Hindlimb muscle (tissue), 1 donor: ENCODE measurements at places on chromosomes 4 and X. TPM values are rescaled to one million over a fixed set of nuclear protein-coding genes. Genes with fewer than 3 reads are reported as not detected.
A peak's percentile ranks its signal among the peaks of the same experiment; 100 is the strongest.

The CT45A2 gene
- polyA plus RNA-seq: not detected

The VGLL1 gene
- polyA plus RNA-seq: not detected

DNA sequence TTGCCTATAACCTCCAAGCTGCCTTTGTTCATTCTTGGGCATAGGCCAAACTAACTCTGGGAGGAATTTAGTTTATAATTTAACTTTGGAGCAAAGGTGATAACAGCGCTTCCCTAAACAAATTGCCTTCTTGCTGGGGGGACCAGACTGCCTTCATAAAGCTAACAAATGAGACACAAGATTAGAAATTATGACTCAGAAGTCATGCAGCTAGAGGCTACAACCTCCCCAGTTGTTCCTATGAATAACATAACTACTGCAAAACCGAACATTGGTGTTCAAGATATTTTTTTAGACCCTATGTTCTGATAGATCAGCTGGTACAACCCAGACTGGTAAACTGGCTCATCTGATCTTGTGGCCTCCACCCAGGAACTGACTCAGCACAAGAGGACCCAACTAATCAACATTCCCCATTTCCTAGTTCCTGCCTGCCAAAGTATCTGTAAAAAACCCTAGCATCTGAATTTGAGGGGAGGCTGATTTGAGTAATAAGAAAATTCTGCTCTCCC, 22.0 kb upstream of the TMPRSS11B start:
- no peak for DNase-seq

- DNase-seq: peak; percentile 57
Observed at GRCh38 chr4:25098964-25099891, 61.0 kb downstream of the SEPSECS start.

The SPANXN4 gene
- not detected for polyA plus RNA-seq

- DNase-seq: no peak
Observed at GRCh38 chr4:7412554-7412912, 22.2 kb downstream of the PSAPL1 start.

- DNase-seq: peak; percentile 78
Observed at GRCh38 chr4:123304151-123304964, 92.2 kb upstream of the SPRY1 start.

DNA sequence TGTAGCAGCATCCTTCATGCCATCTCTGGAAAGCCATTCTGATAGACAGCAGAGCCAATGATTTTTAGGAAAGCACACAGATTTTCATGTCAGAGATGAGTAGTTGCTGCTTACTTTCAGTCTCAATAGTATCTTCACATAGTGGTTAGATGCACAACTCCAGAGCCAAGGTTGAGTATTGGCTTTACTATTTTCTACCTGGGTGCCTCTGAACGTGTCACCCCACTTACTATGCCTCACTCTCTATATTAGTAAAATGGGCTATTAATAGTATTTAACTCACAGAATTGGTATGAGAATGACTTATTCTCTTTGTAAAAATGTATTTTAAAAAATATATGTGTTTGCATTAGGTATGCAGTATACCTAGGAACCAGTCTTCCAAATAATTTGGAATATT, 108.8 kb upstream of the STIM2 start:
- DNase-seq: no peak

The CLTRN gene
- polyA plus RNA-seq: 0.83 TPM

The ASB12 gene
- polyA plus RNA-seq: 24.3 TPM

The GPRASP2 gene
- polyA plus RNA-seq: 16.6 TPM

GRCh38 chr4:2963966-2964471, 648 bp downstream of the GRK4 start:
- DNase-seq: no peak

DNA sequence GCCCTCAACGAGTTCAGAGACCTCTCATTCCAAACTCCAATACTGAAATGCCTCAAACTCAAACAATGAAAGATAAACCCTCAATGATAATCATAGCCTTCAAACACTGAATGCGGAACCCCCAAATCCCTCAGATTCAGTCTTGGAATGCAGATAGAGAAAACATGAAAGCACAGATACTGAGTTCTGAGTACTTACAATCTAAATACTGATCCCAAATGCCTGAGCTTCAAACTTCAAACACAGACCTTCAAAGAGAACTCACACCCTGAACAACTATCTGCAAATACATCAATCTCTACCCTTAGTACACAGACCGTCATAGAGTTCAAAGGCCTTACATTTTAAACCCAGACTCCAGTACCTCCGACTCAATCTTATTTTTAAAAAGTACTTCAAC, 16.9 kb upstream of the PAGE4 start:
- DNase-seq: no peak

- no peak for DNase-seq
Observed at GRCh38 chr4:153676984-153677383, 7.1 kb upstream of the TLR2 start.

- DNase-seq: peak; percentile 73
Observed at GRCh38 chr4:26086621-26087441, 172.8 kb downstream of the SMIM20 start.

GRCh38 chr4:142565771-142566170, 280.3 kb downstream of the INPP4B start:
- no peak for DNase-seq

DNA sequence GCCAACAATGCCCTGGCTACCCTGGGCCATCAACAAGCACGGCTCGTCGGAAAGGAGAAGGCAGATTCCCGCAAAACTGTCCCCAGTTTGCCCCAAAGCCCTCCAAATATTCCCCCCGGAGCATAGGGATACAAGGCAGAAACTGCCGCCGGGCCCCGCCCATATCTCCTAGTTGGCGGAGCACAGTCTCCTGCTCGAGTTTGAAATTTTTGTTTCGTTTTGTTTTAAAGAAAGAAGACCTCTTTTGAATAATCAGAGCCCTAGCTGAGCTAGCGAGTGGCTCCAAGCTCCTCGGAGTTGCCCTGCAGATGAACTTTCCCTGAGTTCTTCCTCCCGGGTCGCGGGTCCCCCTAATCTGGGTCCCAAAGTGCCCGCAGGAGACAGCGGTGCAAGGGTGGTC, 138.1 kb upstream of the ZIC3 start:
- DNase-seq: no peak

GRCh38 chr4:127632420-127633403, at the start of gene INTU:
INTU (plus strand) TSS chr4:127632957; CDS start chr4:127633035, 78 bp downstream.
- DNase-seq: peak; percentile 93

- DNase-seq: no peak
Observed at GRCh38 chr4:107261241-107261874, 225.2 kb upstream of the DKK2 start.

The CFP gene
- 1.2 TPM for polyA plus RNA-seq

DNA sequence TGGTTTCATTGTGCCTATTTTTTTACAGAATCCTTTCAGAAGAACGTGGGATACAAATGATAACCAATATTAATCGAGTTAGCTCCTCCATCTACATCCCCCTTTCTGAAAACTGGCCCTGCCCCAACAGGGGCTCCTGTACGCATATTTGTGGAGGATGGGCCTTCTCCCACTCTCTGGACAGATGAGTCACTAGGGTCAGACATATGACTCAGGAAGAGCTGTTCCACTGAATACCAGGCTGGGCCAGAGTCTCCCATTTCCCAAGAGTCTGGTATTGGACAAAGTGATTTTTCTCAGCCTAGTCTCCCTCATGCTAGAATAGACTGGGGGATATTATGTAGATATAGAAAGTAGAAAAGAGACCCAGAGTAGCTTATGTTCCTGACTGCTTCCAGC, 142.4 kb downstream of the TSPAN5 start:
- no peak for DNase-seq
